NCI-H446 (cell line): ENCODE measurements at places on chromosomes 12 and 14.

GRCh38 chr14:25522116-25522515 lies 472.2 kb upstream of the STXBP6 start:
- no peak for DNase-seq

- DNase-seq = no peak
Observed at GRCh38 chr14:91135039-91135438, 21.2 kb downstream of the DGLUCY start.

DNA sequence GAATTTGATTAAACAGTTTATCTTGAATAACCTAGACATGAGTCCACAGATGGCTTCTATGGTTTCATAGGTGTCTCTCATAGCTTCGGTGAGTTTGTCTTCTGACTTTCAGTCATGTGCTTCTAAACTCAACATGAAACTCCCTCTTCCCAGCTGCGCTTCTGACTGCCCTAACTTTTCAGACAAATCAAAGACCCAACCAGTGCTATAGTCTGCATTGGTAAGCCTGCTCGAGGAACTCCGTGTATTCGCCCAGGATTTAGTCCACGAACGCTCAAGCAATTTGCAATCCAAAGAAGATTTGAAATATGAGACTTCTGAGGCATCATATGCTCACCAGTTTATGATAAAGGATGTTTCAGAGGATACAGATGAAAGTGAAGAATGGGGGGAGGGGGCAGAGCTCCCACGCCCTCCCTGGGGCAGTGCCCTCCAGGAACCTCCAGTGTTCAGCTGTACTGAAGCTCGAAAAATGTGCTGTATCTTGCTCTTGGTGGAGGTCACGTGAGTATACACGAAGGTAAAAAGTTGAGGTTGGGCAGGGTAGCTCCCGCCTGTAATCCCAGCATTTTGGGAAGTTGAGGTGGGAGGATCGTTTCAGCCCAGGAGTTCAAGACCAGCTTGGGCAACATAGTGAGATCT lies 5.2 kb upstream of the RILPL2 start:
- DNase-seq = no peak

DNA sequence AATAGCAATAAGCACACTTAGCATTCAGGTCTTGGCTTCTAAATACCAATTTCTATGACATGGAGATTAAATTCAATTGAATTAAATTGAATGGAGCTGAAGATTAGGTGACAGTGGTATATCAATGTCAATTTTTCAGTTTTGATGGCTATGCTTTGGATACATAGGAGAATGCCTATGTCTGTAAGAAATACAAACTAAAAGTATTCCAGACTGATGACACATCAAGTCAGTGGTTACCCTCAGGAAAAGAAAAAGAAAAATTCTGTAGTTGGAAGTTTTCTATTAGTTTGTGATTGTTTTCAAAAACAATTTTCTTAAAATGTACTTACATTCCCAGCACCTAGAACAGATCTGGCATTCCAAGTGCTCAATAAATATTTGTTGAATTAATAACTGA lies 4.9 kb upstream of the DCAF4 start:
- DNase-seq = no peak

- no peak for DNase-seq
Observed at GRCh38 chr12:599756-600155, 63.5 kb downstream of the NINJ2 start.

- DNase-seq = no peak
Observed at GRCh38 chr14:54549862-54550261, 17.1 kb upstream of the SAMD4A start.

DNA sequence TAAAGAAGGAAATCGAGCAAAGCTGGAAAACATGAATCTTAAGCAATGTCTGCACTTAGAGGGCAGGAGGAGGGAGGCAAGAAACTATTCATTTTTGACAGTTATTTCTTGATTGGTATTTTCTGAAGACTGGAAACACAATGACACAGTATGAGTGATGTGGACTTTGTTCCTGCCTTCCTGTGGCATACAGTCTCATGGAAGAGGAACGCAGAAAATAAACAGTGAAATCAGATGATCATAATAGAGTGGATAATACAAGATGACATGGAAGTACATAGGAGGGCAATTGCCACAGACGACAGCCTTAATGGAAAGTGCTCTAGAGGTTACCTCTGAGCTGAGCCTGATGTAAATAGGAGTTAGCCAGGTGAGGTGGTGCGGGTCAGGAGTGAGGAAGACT lies 140.4 kb upstream of the MAX start:
- DNase-seq = no peak

DNA sequence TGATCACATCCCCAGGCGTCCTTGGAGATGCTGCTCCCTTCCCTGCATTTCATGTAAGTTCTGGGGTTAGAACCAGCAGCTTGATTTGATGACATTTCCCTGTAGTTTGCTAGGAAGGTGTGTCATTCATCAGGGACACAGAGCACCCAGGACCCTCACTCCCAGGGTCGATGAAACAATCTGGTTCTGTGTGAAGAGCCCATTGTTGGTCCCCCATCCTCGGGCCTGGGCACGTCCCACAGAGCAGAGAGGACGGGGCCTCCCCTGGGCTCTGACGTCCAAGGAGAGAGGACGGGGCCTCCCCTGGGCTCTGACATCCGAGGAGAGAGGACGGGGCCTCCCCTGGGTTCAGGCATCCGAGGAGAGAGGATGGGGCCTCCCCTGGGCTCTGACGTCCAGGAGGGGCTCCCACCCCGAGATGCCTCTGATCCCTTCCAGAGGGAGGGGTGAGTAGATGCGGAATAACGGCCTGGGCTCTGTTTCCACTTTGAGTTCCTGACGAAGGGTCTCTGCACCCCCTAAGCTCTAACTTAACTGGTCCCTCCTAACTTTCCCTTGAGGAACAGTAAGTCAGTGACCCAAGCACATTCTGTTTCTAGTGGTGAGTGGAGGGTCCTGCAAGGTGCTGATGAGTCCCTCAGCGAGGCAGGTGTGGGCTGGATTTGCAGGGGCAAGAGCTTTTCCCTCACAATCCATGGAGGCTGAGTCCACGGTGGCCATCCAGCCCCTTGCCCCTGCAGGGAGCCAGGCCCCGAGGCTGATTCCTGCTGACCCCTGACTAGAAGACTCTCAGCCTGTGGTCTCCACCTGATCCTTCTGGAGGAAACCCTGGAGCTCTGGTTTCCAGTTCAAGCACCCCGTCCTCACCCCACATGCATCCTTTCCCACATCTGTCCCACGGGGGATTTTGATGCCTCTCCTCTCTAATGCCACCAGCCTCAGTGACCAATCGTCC lies 35.5 kb upstream of the SFSWAP start:
- DNase-seq = no peak

DNA sequence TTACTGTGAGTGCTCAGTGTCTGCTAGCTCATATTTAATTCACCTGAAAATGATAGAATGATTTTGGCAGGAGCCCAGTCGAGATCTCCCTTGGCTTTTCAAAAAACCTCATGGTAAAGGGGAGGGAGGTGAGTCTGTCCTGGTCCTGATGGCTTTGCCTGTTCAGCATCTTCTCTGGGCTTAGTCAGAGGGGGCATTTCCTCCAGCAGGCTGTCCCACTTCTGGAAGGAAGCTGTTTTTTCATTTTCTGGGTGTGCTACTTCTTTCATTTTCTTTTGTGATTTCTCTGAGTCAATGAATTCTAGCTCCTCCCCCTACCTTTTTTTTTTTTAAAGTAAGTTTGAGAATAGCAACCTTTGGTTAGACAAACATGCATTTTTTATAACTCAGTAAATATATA lies 58.8 kb downstream of the TMX1 start:
- no peak for DNase-seq

- DNase-seq = no peak
Observed at GRCh38 chr12:115160271-115161128, 476.5 kb upstream of the TBX3 start.

DNA sequence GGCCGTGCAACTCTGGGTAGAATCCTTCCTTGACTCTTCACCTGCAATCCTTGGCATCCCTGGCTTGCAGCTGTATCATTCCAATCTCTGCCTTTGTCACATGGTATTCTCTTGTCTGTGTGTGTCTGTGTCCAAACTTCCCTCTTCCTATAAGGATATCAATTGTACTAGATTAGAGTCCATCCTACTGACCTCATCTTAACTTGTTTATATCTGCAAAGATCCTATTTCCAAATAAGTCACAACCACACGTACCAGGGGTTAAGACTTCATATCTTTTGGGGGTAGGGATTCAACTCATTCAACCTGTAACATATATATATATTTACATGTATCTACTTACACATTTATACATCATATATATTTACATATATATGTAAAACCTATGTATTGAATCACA lies 29.6 kb upstream of the RASSF3 start:
- DNase-seq = no peak

DNA sequence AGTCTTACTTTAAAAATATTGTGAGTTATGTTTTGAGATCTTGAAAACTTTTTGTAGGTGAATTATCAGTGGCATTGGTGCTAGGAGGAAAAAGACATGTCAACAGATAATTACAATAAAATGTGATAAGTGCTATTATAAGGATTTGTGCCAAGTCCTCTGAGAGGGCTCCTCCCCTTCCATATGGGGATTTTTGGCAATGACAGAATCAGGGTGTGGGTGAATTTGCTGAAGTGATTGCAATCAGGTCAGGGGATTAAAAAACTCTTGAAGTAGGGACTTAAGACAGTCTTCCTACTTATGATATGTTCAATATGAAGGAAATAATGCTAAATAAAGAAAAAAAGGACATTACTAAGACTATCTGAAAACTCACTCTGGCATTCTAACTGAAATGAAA lies 122.5 kb downstream of the SLC15A5 start:
- DNase-seq = no peak

DNA sequence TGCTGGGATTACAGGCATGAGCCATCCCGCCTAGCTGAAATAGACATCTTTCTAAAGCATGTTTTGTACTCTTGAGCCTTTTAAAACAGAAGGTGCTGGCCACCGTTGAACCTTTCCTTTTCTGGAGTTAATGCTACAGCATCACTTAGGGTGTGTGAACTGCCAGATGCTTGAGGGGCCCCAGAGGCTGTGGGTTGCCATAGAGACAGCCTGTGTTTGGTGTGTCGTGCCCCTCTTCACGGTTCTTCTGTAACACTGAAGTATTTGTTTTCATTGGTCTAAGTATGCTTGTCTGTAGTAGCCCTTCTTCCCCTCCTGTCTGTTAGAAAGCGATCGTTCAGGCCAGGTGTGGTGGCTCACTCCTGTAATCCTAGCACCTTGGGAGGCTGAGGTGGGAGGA lies 30.8 kb downstream of the PLEKHG3 start:
- DNase-seq = no peak

DNA sequence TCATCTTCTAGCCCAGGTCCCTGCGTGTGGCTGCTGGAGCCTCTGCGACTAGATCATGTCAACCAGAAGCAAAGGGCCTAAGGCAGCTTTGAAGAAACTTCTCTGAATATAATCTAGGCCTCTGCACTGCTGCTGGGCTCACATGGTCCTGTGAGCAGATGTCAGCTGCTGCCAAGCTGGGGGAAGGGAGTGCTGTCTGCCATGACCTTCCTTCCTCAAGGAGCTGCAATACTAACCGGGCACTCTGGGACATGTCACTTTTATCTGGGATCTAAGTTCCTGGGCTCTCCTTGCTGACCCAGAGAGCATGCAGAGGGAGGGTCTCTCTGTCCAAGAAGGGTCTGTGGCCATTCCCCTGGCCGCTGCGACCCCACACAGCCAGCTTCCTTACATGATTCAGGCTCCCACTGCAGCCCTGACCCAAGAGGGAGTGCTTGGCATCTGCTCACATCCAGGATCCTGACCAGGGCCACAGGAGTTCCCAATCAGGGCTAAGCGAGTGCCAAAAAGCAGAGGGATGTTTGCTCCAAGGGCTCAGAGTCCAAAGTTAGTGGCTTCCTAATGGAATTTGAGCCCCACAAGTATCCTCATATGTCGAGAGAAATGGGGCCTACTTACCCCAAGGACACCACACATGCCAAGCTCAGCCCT lies 74.0 kb downstream of the PLEKHG3 start:
- DNase-seq = no peak

- DNase-seq = no peak
Observed at GRCh38 chr14:93044556-93044955, 71.2 kb downstream of the ITPK1 start.

DNA sequence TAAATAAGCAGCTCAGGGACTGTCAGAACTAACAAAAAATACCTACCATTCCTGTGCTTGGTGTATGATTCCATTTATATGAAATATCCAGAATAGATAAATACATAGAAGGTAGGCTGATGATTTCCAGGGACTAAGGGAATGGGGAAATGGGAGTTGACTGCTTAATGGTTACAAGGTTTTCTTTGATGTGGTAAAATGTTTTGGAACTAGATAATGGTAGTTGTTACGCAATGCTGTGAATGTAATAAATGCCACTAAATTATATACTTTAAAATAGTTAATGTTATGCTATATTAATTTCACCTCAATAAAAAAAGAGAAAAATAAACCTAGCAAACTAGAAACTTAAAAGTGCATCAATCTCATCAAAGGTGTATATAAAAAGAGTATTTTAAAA lies 41.1 kb downstream of the CEP83 start:
- DNase-seq = no peak

DNA sequence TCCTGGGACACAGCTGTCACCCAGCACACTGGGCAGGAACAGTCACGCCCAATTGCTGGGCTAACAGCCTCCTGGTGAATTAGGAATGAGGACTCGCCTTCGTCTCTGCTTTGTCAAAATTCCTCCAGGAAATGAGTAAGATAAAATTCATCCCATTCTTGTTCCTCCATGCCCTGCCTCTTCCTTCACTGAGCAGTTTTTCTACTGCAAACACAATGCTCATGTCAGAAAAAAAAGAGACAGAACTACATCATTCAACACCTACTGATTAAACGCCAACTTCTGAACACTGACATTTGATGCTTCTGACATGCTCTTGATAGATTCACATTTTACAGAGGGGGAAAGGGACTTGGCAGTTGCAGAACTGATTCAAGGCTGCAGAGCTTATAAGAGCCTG lies 37.5 kb upstream of the DTX1 start:
- DNase-seq = no peak

GRCh38 chr12:56242986-56243385 lies 13.1 kb downstream of the SLC39A5 start:
- no peak for DNase-seq

DNA sequence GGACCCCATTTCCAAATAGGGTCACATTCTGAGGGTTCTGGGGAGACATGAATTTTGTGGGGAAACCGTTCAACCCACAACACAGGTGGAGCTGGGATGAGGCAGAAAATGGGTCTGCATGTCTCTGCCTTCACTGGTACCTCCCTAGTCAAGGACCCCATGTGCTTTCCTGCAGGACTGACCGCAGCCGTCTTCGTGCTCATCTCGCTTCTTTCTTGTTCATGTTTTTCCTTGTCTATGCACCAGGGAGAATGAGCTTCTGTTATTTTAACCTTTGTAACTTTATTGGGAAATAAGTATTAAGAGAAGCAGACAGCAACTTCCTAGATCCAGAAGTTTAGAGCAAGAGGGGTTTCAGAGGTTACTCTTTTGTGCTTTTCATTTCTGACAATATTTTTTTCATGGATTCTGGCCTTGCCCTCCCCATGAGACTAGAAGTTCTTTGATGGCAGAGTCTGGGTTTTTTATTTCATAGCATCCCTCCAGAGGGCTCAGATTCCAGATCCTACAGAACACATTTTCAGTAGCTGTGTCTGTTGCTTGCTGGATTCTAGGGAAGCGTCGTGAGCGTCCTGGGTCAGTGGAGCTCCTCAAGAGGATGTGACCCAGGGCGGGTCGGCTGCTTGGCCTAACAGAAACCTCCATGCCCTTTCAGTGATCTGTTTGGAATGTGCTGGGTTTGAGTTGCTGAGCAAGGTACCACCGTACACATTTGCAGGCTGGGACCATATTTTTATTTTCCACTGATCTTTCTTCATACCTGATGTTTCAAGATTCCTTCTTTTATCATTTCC lies 104.2 kb downstream of the ADGRD1 start:
- no peak for DNase-seq
